ENCODE measurements at places on chromosomes 7 and 10.

- no peak for ATAC-seq
These were observed 832 bp downstream of the XRCC2 start for GRCh38 chr7:152674860-152675758.

GRCh38 chr7:23765943-23766342 lies 55.9 kb downstream of the STK31 start:
- ATAC-seq = no peak

DNA sequence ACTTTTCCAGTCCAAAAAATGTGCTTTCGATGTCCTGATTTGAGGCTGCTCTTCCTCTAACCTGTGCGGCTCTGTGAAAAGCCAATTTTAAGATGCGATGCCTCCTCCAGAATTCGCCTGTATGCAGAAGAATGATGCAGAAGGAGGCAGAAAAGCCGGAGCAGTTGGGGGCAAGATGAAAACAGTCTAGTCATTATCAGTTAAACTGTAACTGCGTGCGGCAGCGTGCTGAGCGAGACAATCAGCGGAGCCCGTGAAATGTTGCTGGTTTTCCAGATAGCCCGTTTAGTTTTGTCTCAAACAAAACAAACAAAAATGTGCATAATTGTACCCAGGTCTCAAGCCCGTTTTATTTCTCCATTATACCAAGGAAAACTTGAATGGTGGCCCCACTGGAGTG lies 137.0 kb upstream of the FGFR2 start:
- ATAC-seq = no peak

DNA sequence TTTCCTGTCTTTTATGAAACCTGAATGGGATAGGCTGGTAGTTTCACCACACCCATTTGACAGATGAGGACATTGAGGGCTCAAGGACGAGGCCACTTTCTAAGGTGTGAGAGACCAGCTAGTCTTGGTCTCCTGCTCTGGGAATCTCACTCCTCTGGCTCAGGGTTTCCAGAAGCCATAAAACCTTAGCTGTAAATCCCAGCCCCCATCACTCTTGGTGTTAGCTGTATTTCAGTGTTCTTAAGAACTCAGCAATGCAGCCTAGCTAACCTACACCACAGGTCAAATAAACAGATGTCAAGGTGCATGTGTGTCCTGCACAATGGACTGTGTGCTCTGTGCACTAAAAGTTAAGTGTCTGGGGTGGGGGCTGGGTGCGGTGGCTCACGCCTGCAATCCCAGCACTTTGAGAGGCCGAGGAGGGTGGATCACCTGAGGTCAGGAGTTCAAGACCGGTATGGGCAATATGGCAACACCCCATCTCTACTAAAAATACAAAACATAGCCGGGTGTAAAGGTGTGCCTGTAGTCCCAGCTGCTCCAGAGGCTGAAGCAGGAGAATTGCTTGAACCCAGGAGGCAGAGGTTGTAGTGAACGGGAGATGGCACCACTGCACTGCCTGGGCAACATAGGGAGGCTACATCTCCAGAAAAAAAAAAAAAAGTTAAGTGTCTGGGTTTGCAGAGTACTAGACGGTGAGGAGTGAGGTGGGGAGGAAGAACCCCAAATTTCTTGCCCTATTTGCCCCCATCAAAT lies 567 bp upstream of the EPO start:
- ATAC-seq = no peak

DNA sequence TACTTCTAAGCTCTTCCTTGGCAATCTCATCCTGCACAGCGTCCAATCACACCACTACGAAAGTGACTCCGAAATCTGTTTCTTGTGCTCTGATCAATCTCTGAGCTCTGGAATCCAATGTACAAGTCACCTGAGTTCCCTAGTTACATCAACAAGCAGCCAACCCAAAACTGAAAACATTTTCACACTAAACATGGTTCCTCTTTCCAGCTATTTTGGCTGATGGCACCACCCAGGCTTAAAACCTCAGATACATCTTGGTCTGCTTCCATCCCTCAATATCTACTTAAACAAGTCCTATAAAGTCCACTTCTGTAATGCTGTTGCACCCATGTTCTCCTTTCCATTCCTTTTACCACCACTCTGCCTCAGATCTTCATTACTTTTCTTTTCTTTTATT lies 3.6 kb downstream of the BLOC1S2 start:
- ATAC-seq = no peak

GRCh38 chr7:22879280-22879679 lies 56.6 kb upstream of the TOMM7 start:
- ATAC-seq = no peak

DNA sequence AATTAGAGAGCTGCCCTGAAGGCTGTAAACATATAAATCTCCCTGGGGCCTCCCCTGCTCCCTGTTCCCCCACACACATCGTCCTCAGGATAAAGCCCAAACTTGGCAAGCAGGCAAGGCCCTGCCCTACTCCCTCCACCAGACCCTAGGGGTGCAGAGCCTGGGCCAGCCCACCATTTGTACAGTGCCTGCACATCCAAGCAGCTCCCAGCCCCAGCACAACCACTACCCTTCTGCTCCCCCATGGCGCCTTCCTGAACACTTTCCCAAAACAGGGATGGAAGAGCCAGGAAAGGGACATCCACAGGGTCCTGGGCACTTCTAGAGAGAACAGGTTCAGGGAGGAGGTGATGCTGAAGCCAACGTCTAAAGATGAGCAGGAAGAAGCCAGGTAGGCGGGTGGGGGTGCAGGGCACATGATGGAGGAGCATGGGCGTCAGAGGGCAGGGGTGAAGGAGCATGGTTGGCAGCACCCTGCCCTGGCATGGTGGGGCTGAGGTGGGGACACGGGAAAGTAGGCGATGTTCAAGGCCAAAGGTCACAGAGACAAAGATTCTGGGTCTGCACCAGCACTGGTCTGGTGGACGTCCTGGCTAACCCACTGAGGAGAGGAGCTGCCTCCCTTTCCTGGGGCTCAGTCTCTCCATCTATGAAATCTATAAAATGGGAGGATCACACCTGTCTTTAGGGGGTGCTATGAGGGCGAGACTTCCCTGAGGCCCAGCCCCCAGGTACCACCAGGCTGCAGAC lies 140.6 kb downstream of the ARHGAP22 start:
- no peak for ATAC-seq

- ATAC-seq = no peak
These were observed 2.9 kb upstream of the ENTPD7 start for GRCh38 chr10:99656199-99657064.

DNA sequence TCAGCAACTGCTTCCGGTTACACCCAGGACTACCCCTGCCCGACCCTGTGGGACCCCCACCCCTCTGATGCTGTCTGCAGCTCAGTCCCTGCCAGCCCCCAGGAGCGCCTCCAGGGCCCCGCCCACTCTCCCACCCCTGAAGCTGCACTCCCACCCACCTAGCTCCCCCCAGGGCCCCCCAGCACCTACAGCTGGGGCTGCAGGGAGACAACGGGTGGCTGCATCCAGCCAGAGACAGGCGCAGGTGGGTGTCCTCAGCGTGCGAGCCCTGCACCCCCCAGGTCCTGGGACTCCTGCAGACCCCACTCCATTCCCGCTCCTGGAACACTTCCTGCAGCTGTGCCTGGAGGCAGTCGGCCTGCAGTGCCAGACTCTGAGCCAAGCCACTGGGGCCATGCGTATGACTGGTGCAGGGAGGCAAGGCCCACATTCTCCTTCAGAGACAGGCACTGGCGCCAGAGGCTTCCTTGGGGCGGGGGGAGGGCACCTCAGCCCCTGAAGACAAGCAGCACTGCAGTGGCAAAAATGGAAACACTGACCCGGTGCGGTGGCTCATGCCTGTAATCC lies 6.1 kb downstream of the CYP2W1 start:
- ATAC-seq = no peak

DNA sequence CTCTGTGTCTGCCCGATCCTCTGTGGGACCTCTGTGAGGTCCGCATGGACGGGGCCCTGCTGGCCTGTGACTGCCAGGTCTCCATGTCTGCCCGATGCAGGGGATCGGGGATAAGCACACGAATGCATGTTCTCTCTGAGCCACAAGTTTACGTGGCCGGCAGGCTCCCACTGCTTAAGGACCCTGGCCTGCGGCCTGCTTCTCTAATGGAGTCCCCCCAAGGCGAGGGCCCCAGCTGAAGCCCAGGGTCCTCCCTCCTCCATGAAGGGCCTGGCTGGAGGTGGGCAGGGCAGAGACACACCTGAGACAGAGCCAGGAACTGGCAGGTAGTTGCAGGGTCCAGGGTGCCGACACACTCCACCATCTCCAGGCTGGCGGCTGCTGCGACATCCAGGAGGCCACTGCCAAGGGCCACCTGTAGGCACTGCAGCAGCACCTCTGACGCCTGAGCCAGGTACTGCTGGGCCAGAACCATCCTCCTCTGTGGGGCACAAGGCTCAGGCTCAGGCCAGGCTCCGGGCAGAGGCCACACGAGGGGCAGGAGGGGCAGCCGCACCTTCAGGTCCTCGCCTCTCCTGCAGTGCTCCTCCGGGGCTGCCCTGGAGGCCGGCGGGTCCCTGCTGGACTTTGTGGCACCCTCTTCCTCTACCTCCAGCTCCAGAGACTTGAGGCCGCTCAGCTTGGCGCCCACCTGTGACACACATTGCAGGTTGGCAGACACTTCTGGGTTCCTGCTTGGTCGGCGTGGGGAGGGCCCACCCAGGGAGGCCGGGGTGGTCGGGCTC lies 60.9 kb upstream of the NKX6-2 start:
- ATAC-seq = no peak

- ATAC-seq = peak; percentile 27
These were observed 9.2 kb downstream of the LHPP start for GRCh38 chr10:124470544-124471434.
